Hepatic stellate cell (primary cell): ENCODE measurements at places on chromosomes 13 and 19.
A peak's percentile ranks its signal among the peaks of the same experiment; 100 is the strongest.

DNA sequence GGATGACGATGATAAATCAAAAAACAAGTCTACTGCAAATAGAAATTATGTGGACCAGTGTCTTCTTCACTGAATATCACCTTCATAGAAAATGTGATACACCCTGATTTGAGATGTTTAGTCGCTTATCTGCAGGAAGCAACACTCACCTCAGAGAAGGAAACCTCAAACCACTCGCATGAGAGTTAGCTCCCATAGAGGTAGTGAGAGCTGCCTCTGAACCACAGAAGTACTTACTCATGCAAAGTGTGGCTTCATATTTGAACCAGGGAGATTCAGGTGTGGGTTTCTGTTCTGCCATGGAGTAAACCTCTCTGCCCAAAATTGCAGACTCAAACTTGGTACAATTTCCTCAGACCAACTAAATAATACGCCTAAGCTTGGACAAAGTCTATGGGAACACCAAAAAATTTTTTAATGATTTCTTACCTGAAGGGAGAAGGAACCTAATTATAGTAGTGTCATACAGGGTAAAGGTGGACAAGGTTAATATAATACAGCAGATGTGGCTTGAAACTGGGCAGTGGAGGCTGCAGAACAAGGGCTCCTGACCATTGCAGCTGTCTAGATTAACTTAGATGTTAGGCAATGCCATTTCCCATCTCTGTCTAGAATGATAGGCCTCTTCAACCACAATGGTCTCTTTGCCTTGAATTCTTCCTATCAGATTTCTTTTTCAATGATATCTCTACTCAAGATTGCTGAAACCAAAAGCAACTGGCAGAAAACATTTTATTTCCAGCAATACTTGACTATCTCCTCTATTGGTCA is 29.6 kb upstream of the RCBTB2 start:
- no peak for DNase-seq

DNA sequence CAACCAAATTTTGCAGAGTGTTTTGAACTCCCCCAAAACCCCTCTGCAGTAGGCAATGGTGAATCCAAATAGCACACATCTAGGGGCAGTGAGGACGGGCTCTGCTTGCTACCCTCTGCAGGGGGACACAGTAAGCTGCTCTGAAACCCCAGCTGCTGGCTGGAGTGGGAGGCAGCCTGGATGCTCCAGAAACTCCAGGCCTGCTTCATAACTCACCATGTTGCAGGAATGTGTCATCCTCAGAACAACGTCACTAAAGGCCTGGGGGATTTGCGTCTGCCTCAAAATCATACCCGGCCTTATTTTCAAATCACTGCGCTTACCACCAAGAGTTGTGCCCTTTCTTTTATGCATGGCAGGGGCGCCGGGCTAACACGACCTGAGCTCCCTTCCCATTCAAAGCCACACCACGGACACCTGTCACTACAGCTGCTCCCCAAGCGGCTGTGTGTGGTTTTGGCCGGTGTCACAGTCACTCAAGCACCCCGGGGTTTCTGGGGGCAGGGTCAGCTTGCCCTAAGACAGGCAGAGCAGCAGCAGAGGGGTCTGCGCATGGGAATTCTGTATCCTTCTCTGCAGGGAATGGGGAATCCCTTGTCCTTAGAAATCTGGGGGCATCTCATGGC is 93.9 kb downstream of the TSHZ3 start:
- DNase-seq = no peak

DNA sequence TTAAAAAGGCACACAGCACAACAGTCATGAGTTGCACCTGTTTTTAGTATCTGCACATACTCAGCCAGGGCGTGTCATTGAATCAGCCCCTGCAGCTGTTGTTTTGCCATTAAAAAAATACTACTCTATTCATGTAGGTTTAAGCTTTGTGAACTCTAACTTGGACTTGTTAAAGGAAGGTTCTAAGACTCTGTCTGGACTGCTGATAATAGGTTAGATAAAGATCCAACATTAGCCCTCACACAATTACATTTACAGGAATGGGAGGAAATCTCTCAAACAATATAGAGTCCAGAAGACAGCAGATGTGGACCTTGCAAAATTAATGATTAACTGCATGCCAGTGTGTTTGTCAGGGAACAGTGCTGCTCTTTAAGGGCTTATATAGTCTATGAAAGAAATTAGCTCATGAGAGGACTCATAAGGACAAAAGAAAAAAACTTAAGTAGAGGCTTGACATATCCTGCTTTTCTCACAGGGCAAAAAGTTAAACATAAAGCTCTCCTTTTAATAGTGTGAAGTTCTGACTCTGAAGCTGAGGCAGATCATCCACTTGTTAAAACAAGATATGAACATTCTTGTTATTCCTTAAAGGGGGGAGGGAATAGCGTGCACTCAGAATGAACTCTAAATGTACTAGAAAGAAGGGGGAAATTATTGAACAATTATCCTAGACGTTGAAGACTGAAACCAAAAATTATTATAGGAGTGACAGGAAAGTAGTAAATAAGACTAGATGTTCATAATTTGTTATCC is 243.6 kb downstream of the NDFIP2 start:
- no peak for DNase-seq

GRCh38 chr19:18964121-18964520 is 23.1 kb upstream of the HOMER3 start:
- DNase-seq = no peak

DNA sequence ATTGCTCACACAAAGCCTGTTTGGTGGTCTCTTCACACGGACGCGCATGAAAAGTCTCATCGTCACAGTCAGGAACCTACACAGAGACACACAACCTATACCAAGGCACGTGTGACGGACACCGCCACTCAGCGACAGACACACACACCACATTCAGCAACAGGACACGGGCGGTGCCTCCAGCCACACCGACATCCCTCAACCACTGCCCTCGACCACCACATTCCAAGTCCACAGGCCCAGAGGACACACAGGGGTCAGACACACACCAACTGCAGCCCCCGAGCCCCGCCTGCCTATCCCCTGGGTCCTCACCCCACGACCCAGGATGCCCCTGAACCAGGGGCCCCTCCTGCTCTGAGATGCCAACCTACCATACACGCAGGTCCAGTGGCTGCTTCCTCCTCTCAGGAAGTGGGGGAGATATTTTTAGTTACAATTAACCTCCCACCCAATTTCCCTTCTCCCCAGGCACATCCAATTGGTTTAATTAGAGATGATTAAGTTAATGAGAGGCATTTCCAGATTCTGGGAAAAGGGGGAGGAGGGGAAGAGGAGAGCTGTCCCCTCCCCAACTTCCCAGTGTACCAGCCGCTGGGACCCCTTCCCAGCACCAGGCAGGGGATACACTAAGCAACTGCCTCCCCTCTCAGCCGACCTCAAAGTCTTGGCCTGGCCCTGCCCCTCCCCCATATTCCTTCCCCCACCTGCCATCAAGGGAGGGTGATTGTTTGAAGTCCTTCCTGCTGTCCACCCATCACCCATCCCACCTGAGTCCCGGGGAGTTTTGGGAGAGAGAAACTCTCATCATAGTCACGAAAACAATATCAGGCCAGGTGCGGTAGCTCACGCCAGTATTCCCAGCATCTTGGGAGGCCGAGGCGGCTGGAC is 20.4 kb downstream of the MEIS3 start:
- DNase-seq = no peak

DNA sequence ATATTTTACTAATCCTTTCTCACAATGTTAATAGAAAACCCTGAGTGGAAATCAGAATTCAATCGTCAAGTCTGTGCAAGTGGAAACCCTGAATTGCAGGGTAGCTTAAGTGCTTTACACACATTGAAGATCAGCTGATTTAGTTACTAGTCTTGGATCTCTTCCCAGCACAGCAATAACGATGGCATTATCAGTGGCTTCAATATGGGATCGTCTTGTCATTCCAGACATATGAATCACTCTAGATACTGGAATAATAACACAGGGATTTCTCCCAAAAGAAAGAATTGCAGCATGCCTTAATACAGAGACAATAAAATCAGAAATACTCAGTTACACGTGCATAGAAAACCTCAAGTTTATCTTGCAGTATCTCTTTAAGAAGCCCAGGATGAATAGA is 12.6 kb upstream of the METTL21C start:
- peak; percentile 67 for DNase-seq

DNA sequence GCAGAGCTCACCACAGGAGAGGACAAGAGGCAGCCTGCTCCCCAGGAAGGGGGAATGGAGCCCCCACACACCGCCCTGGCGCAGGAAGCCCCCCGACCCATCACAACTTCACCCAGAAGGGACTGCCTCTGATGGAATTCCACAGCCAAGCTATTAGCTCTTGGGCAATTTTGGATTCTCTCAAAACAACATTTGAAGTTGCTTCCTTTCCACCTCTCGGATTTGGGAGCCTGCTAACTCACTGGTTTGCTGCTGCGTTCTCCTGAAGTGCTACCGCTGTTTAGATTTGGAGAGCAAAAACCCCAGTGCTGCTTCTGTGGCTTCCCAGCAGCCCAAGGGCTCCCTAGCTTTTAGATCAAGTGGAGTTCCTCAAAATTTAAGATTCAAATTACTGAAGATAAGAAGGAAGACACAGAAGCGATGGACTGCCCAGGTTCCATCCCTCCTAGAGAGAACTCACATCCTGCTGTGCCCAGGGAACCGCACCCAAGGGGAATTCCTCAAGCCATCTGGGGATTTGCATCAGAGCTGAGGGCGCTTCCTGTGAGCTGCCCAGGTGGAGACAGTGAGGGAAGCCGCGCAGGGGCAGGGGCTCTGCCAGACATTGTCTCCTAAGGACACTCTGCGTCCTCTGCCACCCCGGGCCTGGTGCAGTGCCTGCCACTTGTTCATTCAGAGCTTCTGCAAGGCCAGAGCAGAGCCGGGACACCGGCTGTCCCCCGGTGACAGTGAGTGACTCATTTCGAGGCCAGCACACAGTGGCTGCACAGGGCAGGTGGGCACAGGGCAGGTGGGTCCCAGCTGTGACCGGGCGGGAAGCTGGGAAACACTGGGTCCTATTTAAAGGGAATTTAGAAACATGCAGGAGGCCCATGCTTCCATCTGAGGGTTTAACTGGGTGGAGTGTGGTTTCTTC is 45.5 kb downstream of the COL4A1 start:
- DNase-seq = no peak

- no peak for DNase-seq
These were observed 28.3 kb upstream of the ZNF729 start for GRCh38 chr19:22257916-22258315.

- no peak for DNase-seq
These were observed 54.4 kb downstream of the ERCC5 start for GRCh38 chr13:102900193-102900608.

- DNase-seq = no peak
These were observed 101.9 kb downstream of the KLF12 start for GRCh38 chr13:74032325-74032724.

DNA sequence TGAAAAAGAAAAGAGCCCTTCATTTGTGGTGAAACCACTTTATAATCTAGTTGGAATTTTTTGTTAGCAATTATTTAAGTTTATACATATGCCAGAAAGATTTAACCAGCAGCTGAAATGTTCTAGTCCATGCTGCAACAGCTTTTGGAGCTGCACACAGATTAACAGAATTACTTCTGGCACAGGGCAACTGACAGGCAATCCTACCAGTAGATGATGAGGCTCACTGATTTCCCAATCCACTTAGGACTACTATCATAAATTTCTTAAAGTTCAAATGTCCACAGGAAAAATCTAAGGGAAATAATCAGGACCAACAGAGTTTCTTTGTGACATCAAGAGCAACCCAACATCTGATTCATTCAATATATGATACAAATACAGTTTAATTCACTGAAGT is 78.8 kb downstream of the CRYL1 start:
- DNase-seq = no peak

GRCh38 chr13:80871481-80871880 is 530.6 kb upstream of the SPRY2 start:
- no peak for DNase-seq

DNA sequence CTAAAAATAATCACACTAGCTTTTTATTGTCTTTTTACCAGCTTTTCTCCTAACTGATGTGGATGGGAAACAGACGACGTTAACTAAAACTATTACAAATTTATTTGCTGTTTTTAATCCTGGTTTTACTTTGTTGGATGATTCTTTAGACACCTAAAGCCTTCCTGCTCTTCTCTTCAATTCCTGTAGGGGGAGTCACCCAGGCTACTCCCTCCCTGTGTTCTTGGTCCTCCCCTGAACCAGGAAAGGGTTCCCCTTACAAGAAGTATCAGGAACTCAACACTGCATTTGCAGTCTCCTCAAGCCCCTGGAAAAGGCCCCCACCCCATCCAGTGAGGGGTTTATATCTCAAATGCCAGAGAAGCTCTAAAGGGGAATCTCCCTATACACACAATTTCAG is 206.1 kb downstream of the SUCLA2 start:
- DNase-seq = peak; percentile 8

DNA sequence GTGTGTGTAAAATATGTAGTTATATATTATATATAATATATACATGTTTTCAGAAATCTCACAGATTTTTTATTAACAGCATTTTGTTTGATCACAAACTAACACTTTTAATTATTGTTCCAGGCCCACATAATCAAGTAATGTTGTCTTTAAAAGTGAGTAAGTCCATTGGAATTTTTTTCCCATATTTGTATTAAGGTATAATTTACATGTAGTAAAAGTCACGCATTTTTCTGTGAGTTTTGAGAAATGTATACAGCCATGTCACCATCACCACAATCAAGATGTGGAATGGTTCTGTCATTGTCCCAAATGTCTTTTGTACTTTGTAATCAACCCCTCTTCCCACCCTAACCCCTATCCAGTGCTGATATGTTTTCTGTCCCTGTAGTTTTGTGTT is 120.0 kb upstream of the RFC3 start:
- DNase-seq = no peak

DNA sequence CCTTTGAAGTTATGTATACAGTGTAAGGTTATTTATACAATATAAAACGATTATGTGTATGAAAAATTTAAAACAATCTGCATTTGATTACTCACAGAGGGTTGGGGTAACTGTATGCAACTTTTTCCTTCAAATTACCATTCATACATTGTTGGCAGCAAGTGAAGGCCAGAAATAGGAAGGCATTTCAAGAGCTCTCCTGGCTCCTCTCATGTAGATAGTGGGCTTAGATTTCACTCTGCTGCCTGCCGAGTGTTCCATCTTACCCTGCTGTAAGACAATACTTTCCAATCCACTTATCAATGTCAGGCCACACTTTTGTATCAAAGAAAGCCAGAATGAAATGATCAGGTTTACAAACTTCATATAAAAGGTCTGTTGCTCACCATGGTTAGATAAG is 245.2 kb downstream of the DNAJC15 start:
- no peak for DNase-seq

- peak; percentile 55 for DNase-seq
These were observed 22.8 kb upstream of the SIGLEC11 start for GRCh38 chr19:49983645-49984229.

- no peak for DNase-seq
These were observed 270.1 kb downstream of the SLITRK5 start for GRCh38 chr13:87941226-87941625.

DNA sequence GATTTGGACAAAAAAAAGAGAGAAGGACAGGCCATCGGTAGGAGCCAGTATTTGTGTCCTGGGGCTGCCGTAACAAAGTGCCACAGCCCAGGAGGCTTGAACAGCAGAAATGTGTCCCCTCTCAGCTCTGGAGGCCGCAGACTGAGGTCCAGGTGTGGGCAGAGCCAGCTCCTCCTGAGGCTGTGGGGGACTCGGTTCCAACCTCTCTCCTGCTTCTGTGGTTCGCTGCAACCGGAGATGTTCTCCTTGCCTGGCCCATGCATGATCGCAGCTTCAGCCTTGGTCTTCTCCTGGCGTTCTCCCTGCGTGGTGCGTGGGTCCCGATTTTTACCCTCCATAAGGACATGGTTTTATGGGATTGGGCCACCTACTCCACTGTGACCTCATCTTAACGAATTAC is 85.9 kb upstream of the SOX1 start:
- DNase-seq = no peak
